ENCODE measurements at places on chromosomes 7 and 10. TPM values are rescaled to one million over a fixed set of nuclear protein-coding genes. Genes with fewer than 3 reads are reported as not detected.
A peak's percentile ranks its signal among the peaks of the same experiment; 100 is the strongest.

DNA sequence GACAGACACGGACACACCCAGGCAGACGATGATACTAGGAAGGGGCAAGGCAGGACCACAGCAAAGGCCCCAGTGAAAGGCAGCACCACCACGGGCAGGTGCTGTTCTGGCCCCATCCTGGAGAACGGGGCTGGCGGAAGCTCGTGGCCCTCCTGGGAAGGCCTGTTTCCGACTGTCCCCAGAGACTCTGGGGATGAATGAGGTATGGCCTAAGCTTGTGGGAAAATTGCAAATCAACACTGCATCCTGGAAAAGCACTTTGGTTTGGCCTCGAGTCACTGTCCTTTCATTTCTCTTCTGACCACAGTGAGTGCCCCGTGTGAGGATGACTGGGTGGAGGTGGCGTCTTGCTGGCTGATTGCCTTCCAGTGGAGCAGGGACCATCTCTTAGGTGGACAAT lies 81.6 kb upstream of the ANLN start:
- DNase-seq, result no peak
- H3K4me3 ChIP-seq, result no peak overlapping the region
- H3K27ac ChIP-seq, result no peak overlapping the region
- peaks cover 24% of the 10 kb centered on the region for H3K4me1 ChIP-seq

ATP6V1F gene
- total RNA-seq, result 108 TPM

DNA sequence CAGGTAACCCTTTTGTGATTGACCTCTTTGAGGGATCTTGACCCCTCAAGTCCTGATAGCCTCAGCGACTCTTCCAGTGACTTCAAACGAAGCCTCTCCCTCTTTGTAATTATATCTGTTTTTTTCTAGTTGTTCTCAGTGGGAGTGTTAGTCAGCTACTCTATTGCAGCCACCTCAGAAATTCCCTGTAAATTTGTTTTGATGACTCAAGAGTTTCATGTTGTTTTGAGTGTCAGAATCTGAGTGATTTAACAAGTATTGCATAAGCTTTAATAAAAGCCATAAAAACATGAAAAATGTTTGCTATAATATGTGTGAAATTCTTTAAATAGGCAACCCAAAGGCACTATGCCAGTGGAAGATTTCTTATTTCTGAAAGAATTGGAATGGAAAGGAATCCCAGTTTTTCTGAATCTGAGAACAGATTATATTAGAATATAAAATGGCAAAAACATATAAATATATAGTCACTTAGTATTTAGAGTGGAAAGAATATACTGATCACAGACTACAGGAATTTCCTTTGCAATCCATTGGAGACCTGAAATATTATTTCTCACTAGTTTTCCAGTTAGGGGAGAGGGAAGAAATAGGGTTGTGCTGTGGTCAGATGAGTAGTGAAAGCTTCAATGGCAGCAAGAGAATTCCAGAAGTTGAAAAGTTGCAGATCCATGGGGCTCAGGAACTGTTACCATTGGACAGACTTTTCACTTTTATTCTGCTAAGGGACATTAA lies 94.4 kb upstream of the SEMA3C start:
- no peak for DNase-seq
- H3K4me3 ChIP-seq, result no peak overlapping the region
- H3K27me3 ChIP-seq, result no peaks in the 10 kb centered on the region
- H3K36me3 ChIP-seq, result no peaks in the 10 kb centered on the region

DNA sequence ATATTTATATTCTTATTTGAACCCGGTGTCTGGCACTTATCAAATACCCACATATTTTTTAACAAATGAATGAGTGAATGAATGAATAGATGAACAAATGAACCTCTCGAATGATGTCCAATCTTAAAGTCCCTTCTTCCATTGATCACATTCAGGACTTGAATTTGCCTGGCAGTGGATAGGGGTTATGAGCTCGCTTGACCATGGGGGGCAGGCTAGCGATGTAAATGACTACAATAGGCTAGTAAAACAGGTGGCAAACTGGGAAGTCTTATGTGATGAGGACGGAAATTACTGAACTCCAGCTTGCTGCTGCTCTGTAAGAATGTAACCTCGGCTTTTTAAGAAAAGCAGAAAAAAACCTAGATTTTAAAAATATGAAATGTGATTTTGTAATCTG lies 247.7 kb upstream of the DKK1 start:
- H3K4me1 ChIP-seq, result no peaks in the 10 kb centered on the region
- DNase-seq, result no peak
- no peaks in the 10 kb centered on the region for H3K36me3 ChIP-seq
- no peak overlapping the region for H3K4me3 ChIP-seq
- H3K27me3 ChIP-seq, result no peaks in the 10 kb centered on the region

DNA sequence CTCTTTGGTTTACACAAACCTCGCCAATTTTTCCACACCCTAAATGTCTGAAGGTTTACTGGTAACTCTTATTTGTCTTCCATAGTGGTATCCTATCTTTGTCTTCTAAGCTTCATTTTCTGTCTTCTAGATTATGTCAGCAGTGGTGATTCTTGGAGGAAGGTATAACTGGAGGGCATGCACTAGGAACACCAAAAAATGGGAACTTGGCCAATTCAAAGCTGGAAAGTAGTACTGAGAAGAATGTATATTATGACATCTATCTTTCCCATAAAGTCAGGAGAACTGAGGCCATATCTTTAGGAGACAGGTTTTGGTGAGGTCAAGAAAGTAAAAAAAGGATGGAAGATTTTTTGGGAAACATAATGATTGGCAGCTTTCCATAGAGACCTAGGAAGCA lies 113.3 kb downstream of the CPEB3 start:
- peaks cover 4% of the 10 kb centered on the region for H3K36me3 ChIP-seq
- H3K4me3 ChIP-seq, result no peak overlapping the region
- no peak overlapping the region for H3K27ac ChIP-seq

- H3K4me3 ChIP-seq, result no peak overlapping the region
- H3K4me1 ChIP-seq, result no peaks in the 10 kb centered on the region
- DNase-seq, result no peak
- H3K27me3 ChIP-seq, result peaks cover 18% of the 10 kb centered on the region
- no peak overlapping the region for H3K27ac ChIP-seq
These were observed 3.5 kb downstream of the CHAT start for GRCh38 chr10:49617121-49618020.

DNA sequence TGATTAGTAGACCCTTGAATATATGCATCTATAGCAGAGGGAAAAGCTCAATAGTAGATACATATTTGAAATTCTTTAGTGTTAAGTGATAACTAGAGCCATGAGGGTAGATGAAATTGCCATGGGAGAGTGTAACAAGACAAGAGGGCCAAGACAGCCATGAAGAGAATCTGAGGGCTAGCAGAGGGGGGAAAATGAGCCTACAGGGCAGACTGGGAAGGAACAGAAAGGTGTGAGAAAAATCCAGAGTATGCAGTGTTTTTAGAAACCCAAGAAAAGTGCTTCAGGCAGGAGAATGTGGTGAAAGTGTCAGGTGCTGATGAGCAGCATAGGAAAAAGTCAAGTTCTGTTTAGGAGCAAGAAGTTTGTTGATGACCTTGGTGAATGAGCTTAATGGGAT lies 63.0 kb downstream of the MAPK8 start:
- no peaks in the 10 kb centered on the region for H3K4me1 ChIP-seq
- no peaks in the 10 kb centered on the region for H3K27me3 ChIP-seq
- no peak overlapping the region for H3K27ac ChIP-seq
- H3K4me3 ChIP-seq, result no peak overlapping the region
- H3K36me3 ChIP-seq, result no peaks in the 10 kb centered on the region
- no peak for DNase-seq

DNA sequence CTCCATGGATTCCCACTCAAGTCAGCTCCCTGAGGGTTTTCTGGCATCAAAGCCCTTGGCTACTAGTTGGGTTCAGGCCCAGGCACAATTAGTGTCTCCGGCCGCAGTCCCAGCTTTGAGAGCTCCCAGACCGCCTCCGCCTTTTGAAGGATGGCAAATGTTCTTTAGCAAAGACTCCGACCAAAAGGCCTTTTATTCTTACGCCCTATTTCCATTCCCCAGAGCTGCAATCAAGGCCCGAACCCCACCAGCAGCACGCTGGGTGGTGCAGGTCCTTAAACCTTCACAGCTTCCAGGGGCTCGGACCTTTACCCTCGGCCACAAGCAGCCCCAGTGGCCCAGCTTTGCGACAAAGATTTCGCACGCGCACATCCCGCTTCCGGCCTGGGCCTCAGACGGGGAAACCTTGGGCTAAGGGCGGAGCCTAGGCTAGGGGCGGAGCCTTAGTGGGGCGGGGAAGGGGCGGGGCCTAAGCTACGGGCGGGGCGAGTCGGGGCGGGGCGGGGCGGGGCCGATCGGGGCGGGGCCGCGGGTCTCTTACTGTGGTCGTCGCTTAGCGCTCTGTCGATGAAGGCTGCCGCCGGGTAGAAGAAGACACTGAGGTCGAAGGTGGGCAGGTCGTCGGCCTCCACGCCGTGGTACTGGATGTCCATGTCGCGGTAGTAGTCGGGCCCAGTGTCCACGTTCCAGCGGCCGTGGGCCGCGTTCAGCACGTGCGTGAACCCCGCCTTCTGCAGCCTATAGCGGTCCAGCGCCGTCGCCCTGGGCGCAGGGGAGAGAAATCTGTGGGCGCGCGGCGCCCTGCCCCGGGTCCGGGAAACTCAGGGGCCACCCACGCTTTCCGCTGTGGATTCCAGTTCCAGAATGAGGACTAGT lies 68.0 kb upstream of the SAMD8 start:
- H3K27ac ChIP-seq, result peak overlapping the region; percentile 59
- H3K36me3 ChIP-seq, result no peaks in the 10 kb centered on the region
- peaks cover 25% of the 10 kb centered on the region for H3K4me1 ChIP-seq
- H3K4me3 ChIP-seq, result no peak overlapping the region

PLAC9 gene
- total RNA-seq, result 37.5 TPM

SRRM3 gene
- 2.1 TPM for total RNA-seq

- no peak overlapping the region for H3K27ac ChIP-seq
- no peak overlapping the region for H3K4me3 ChIP-seq
- H3K36me3 ChIP-seq, result peaks cover 10% of the 10 kb centered on the region
- H3K27me3 ChIP-seq, result no peaks in the 10 kb centered on the region
- DNase-seq, result no peak
- no peaks in the 10 kb centered on the region for H3K4me1 ChIP-seq
These were observed 118.3 kb downstream of the PPP1R17 start for GRCh38 chr7:31805209-31805818.

DNA sequence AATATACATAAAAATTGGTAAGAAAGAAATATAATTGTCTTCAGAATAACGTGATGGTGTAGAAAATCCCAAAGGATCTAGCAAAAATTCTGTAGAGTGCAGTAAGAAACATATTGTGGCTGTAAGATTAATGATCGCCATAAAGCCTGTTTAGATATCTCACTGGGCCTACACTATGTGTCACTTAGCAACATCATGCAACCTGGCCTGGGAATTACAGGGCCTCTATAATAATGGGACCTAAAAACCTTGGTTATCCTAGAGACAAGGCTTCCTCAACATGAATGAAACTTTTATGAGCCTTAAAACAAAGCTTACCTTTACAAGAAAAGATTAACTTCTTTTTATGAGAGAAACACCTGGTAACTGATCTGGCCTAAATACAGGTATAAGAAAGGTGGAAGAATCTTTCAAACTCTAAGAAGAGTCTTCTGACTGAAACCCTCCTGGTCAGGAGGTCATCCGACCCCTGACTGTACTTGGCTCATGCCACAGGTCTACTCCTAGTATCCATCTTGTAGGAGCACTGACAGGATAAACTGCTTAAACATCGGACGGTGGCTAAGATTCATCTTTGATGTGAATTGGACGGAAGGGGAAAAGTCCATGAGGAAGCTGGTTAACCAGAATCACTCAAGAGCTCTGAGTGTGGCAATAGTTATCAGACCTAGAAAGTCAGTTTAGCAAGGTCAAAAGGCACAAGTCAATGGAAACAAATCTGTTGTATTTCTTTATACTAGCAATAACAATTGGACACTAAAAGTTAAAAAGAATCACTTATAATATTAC lies 1155.1 kb upstream of the SORCS1 start:
- no peaks in the 10 kb centered on the region for H3K27me3 ChIP-seq
- H3K4me3 ChIP-seq, result no peak overlapping the region
- no peak overlapping the region for H3K27ac ChIP-seq
- H3K36me3 ChIP-seq, result no peaks in the 10 kb centered on the region

PRKRIP1 gene
- 20.9 TPM for total RNA-seq

GRCh38 chr7:155145477-155146255 lies 75.5 kb downstream of the HTR5A start:
- no peaks in the 10 kb centered on the region for H3K4me1 ChIP-seq
- no peak overlapping the region for H3K27ac ChIP-seq
- H3K36me3 ChIP-seq, result no peaks in the 10 kb centered on the region
- H3K4me3 ChIP-seq, result no peak overlapping the region
- DNase-seq, result peak; percentile 75

- H3K27me3 ChIP-seq, result no peaks in the 10 kb centered on the region
- no peak overlapping the region for H3K4me3 ChIP-seq
- H3K4me1 ChIP-seq, result no peaks in the 10 kb centered on the region
- no peak overlapping the region for H3K27ac ChIP-seq
- no peaks in the 10 kb centered on the region for H3K36me3 ChIP-seq
These were observed 724.5 kb upstream of the POT1 start for GRCh38 chr7:125654076-125654475.

GRCh38 chr7:102294589-102294988 lies 7.9 kb downstream of the SH2B2 start:
- H3K4me1 ChIP-seq, result peaks cover 3% of the 10 kb centered on the region
- no peak overlapping the region for H3K27ac ChIP-seq
- DNase-seq, result no peak
- no peaks in the 10 kb centered on the region for H3K27me3 ChIP-seq

DNA sequence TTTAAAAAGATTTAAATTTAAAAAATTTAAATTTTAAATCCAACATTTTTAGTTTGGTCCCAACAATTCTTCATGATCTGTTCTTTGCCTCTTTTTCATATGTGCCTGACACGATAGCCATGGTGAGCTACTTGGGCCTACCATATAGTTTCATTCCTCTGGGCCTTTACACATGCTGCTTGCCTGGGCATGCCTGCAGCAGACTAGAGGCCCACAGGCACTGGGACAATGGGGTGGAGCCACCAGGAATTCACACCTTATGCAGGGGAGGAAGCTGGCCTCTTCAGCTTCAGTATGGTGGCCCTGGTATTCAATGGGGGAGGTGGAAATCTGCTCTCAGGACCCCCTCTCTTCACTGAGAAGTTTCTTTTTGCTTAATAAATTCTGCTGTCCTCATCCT lies 37.8 kb upstream of the ZNF365 start:
- no peak overlapping the region for H3K27ac ChIP-seq
- no peaks in the 10 kb centered on the region for H3K27me3 ChIP-seq
- no peak for DNase-seq
- H3K4me1 ChIP-seq, result no peaks in the 10 kb centered on the region
- H3K36me3 ChIP-seq, result no peaks in the 10 kb centered on the region

- no peak overlapping the region for H3K27ac ChIP-seq
- H3K4me1 ChIP-seq, result no peaks in the 10 kb centered on the region
- no peak for DNase-seq
- H3K4me3 ChIP-seq, result no peak overlapping the region
- H3K27me3 ChIP-seq, result no peaks in the 10 kb centered on the region
These were observed 181.7 kb downstream of the ST7 start for GRCh38 chr7:117134889-117135552.

GRCh38 chr7:85126383-85126782 lies 60.5 kb downstream of the SEMA3D start:
- no peak for DNase-seq
- no peak overlapping the region for H3K27ac ChIP-seq
- H3K4me3 ChIP-seq, result no peak overlapping the region
